ENCODE measurements at places on chromosomes 1 and 21.

- no peaks in the 10 kb centered on the region for H3K27me3 ChIP-seq
- no peak for DNase-seq
- no peaks in the 10 kb centered on the region for H3K36me3 ChIP-seq
- H3K27ac ChIP-seq = peak overlapping the region; percentile 21
- no peak overlapping the region for H3K4me3 ChIP-seq
- H3K4me1 ChIP-seq = peaks cover 4% of the 10 kb centered on the region
Measured at GRCh38 chr1:236979149-236979900, 24.9 kb downstream of the MT1HL1 start.

GRCh38 chr1:111778541-111779051 is 22.9 kb downstream of the DDX20 start:
- no peaks in the 10 kb centered on the region for H3K27me3 ChIP-seq
- no peaks in the 10 kb centered on the region for H3K4me1 ChIP-seq
- H3K36me3 ChIP-seq = no peaks in the 10 kb centered on the region
- no peak for DNase-seq
- no peak overlapping the region for H3K27ac ChIP-seq
- no peak overlapping the region for H3K4me3 ChIP-seq

- DNase-seq = no peak
- no peaks in the 10 kb centered on the region for H3K27me3 ChIP-seq
- H3K4me1 ChIP-seq = no peaks in the 10 kb centered on the region
- H3K4me3 ChIP-seq = no peak overlapping the region
- no peak overlapping the region for H3K27ac ChIP-seq
Measured at GRCh38 chr1:165807613-165808012, 19.8 kb upstream of the UCK2 start.

DNA sequence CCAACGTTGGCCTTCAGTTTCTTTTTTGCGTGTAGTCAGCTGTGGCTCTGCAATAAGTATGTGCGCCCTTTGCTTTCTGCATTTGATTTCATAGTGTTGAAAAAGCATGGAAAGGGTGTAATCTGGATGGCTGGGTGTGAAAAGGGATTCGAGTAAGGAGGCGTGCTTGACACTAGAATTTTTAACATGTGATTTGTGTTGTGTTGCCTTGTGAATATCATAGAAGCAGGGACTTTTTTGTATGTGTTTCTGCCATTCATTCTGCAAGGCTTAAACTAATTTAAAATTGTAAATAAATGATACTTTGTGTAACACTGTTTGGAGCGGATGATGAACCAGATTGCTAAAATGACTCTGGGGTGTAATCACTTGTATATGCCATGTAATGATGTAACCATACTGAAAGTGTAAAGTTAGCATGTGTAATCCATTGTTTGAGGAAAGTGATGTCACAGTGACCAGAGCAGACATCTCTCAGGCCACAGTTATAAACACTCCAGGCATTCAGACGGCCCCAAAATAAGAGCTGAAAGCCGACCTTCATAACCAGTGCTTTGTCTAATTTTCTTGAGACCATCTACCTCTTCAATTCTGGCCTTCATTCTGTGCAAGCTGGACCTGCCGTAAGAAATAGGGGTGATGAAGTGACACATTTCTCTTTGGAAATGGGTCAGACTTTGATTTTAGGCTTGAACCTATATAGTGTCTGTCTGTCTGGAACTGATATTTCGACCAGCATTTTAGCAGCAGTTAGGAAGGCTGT is 618 bp downstream of the SH3BGR start:
- H3K4me1 ChIP-seq = no peaks in the 10 kb centered on the region
- DNase-seq = no peak
- H3K4me3 ChIP-seq = peak overlapping the region; percentile 47
- no peaks in the 10 kb centered on the region for H3K27me3 ChIP-seq
- no peaks in the 10 kb centered on the region for H3K36me3 ChIP-seq
- peak overlapping the region; percentile 67 for H3K27ac ChIP-seq

GRCh38 chr1:85448358-85448757 is 16.6 kb downstream of the DDAH1 start:
- no peak overlapping the region for H3K4me3 ChIP-seq
- H3K27ac ChIP-seq = no peak overlapping the region
- H3K4me1 ChIP-seq = peaks cover 24% of the 10 kb centered on the region
- no peaks in the 10 kb centered on the region for H3K36me3 ChIP-seq
- DNase-seq = no peak

DNA sequence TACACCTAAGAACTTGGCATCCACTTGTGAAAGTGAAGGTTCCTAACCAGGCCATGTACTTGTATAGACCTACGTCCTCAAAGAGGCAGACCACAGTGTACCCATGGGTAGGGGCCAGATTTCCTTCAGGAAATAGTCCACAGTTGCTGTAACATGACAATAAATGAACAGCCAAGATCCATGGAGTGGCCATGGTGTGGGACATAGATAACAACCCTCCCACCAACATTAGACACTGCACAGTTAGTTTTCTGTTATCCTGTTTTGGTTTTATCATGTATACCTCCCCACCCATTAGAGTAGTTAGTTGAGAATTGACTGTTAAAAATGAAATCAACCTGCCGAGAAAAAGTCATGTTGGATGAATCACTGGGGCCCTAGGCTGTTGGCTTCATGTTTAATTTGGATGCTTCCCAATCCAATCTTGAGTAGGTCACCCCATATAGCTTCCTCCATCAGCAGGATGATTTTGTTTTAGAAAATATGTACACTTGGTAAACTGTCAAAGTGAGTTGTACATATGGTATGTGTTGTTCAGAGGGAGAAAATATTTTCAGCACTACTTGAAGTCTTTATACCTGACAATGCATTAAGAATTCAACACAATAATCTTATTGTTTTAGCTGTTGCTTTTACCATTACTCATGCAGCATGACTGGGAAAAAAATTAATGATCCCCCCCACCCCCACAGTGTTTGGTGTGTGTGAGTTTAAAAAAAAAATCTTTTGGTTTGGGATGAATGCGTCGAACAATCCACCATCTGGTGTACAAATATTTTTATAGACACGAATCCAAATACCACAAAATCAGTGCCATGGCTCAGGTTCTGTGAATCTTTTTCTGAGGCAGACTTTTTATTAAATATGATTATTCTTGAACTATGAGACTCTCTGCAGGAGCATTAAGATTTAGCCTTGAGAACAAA is 88.3 kb upstream of the ARHGAP29 start:
- no peaks in the 10 kb centered on the region for H3K36me3 ChIP-seq
- H3K27me3 ChIP-seq = no peaks in the 10 kb centered on the region
- DNase-seq = no peak
- H3K4me3 ChIP-seq = no peak overlapping the region
- peaks cover 31% of the 10 kb centered on the region for H3K4me1 ChIP-seq
- peak overlapping the region; percentile 60 for H3K27ac ChIP-seq

DNA sequence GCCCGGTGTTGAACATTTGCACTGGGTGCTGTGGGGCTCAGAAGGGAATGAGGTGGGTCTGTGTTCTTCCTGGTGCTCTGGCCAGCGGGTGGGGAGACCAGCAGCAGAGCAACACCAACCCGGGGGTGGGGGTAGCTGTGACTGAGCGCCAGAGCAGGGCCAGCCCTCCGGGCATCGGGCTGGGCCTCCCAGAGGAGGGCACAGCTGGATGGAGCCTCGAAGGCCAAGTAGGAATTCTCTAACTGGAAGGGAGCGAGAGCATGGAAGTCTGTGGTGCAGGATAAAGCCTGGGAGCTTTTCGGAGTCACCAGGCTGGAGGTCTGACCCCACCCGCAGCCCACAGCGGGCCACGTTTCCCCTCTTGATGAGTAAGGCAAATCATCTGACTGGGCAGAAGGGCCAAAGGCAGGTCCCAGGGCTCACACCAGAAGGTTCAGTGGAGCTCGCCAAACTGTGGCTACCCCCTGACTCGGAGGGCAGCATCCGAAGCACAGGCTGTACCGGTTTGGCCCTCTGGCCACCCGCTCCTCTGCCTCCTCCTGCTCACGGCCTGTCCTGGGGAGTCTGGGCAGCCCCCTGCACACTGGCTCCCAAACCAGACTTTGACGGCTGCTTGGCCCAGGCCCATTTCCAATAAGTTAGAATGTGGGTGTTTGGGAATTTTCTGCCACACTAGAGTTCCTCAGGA is 18.8 kb downstream of the SLC1A7 start:
- peak; percentile 86 for DNase-seq
- H3K36me3 ChIP-seq = no peaks in the 10 kb centered on the region
- H3K4me1 ChIP-seq = peaks cover 45% of the 10 kb centered on the region
- H3K27ac ChIP-seq = peak overlapping the region; percentile 66
- no peaks in the 10 kb centered on the region for H3K27me3 ChIP-seq

DNA sequence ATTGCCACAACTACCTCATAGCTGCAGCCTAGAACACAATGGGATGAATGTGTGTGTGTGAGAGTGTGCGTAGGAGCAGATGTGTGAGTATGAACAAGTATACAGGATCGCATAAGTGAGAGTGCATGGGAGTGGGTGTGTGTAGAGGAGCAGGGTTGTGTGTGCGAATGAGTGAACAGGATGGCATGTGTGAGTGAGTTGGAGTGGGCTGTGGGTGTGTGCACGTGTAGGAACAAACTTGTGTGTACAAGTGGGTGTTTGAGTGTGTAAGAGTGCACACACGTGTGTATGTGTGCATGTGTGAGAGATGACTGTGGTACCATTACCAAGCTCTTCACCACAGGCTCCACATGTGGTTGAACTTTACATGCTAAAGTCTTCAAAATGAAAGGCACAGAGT is 175.4 kb upstream of the EDN2 start:
- no peak overlapping the region for H3K4me3 ChIP-seq
- no peak overlapping the region for H3K27ac ChIP-seq
- H3K4me1 ChIP-seq = no peaks in the 10 kb centered on the region
- H3K36me3 ChIP-seq = no peaks in the 10 kb centered on the region
- no peaks in the 10 kb centered on the region for H3K27me3 ChIP-seq

DNA sequence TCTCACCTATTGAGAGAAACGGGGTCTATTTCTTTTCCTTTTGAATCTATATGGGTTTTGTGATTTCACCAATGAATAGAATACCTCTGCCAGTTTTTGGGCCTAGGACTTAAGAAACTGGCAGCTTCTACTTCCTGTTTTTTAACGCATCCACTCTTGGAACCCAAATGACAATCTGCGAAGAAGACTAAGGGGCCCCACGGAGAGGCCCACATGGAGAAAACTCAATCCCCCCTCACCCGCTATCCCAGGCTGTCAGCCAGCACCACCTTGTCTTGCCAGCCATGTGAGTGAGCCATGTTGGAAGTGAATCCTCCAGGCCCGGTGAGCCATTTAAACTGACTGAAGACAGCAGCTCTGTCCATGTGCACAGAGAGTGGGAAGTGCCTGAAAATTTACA is 3.6 kb upstream of the HENMT1 start:
- no peak overlapping the region for H3K4me3 ChIP-seq
- H3K27ac ChIP-seq = no peak overlapping the region

- DNase-seq = no peak
- no peaks in the 10 kb centered on the region for H3K27me3 ChIP-seq
- peaks cover 9% of the 10 kb centered on the region for H3K36me3 ChIP-seq
- H3K27ac ChIP-seq = peak overlapping the region; percentile 95
- peak overlapping the region; percentile 92 for H3K4me3 ChIP-seq
Measured at GRCh38 chr1:111140680-111140967, 601 bp downstream of the CEPT1 start.

DNA sequence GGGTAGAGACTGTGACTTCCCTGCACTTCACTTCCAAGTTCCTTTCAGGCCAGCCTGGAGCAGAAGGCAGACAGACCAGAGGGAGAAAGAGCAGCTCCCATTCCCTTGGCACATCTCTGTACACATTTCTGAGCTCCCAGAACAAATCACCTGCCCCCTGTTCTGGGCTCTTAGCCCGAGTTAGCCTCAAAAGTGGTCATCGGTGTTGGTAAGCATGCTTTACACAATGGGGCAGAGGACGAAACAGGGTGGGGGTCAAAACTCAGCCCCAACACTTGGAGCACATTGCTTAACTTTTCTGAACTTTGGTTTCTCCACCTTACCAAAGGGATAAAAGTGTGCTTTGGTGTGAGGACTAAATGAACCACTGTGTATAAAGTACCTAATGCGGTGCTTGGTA is 98.7 kb downstream of the DAB1 start:
- no peak overlapping the region for H3K4me3 ChIP-seq
- no peaks in the 10 kb centered on the region for H3K36me3 ChIP-seq
- H3K27ac ChIP-seq = no peak overlapping the region
- no peak for DNase-seq
- no peaks in the 10 kb centered on the region for H3K4me1 ChIP-seq
- H3K27me3 ChIP-seq = no peaks in the 10 kb centered on the region

GRCh38 chr1:38217316-38217715 is 170.7 kb upstream of the POU3F1 start:
- DNase-seq = no peak
- H3K4me3 ChIP-seq = no peak overlapping the region
- H3K27ac ChIP-seq = no peak overlapping the region
- no peaks in the 10 kb centered on the region for H3K36me3 ChIP-seq
- no peaks in the 10 kb centered on the region for H3K4me1 ChIP-seq

DNA sequence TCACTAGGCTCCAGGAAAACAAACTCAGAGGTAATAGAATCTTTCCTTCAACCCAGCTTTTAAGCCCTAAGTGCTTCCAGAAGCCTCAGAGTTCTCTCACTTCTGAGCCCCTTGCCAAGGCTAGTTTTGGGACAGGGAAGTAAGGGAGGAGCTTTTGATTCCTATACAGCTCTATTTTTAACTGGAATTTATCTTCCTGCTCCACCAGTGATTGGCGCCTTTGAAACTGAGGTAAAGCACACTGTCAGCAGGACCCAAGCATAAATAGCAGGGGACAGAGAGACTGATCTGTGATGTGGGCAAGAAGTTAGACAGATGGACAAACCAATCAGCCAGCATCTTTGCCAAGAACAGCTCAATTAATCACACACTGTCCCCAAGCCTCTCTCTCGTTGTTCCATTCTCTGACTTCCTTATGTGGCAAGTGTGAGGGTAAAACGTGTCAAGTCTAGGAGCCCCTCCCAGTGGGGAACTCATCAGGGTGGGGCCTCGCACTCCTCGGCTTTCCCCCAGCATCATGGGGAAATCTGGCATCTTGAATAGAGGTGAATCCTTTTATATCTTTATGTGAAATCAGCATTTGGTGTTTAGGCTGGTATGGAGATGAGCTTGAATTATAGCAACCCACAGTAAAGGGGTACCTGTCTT is 40.2 kb upstream of the MPZL1 start:
- H3K36me3 ChIP-seq = no peaks in the 10 kb centered on the region
- no peaks in the 10 kb centered on the region for H3K27me3 ChIP-seq
- peak overlapping the region; percentile 4 for H3K27ac ChIP-seq

DNA sequence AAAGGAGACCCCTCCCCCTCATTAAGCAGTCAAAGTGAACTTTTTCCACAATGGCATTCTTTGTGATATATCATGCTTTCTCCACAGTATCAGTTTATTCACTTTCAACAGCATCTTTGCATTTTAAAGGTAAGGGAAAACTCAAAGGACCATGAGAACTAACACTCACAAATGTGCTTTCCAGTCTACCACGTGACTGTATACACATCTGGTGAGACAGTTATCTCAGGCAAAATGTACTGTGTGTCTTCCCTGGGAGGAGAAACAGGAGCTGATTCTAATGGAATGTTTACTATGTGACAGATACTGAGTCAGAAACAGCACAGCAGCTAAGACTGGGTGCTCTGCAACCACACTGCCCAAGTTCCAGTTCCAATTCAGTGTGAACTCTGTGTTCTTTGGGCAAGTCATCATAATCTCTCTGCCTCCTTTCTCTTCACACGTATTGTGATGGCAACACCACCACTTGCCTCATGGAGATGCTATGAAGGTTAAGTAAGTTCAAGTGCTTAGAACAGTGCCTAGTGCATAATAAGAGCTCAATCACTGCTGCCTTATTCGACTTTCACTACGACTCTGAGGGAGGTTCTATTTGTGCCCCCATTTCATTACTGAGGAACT is 79.0 kb downstream of the SLC45A1 start:
- H3K27me3 ChIP-seq = no peaks in the 10 kb centered on the region
- peak; percentile 81 for DNase-seq
- peaks cover 13% of the 10 kb centered on the region for H3K36me3 ChIP-seq
- H3K27ac ChIP-seq = peak overlapping the region; percentile 44

- H3K4me3 ChIP-seq = no peak overlapping the region
- no peaks in the 10 kb centered on the region for H3K27me3 ChIP-seq
- H3K27ac ChIP-seq = no peak overlapping the region
- no peaks in the 10 kb centered on the region for H3K36me3 ChIP-seq
- H3K4me1 ChIP-seq = no peaks in the 10 kb centered on the region
- DNase-seq = no peak
Measured at GRCh38 chr1:226806988-226807387, 63.4 kb upstream of the PSEN2 start.

Measured in tibial artery (tissue), 4 donors.